NCI-H2227 treated with DMSO at 0.1 percent for 48 hours (cell line): ENCODE measurements at places on chromosomes 3 and 15.
A peak's percentile ranks its signal among the peaks of the same experiment; 100 is the strongest.

GRCh38 chr15:64895285-64896065 lies 16.2 kb upstream of the ANKDD1A start:
- DNase-seq = no peak

- no peak for DNase-seq
Measured at GRCh38 chr3:20245781-20246180, 59.8 kb upstream of the SGO1 start.

DNA sequence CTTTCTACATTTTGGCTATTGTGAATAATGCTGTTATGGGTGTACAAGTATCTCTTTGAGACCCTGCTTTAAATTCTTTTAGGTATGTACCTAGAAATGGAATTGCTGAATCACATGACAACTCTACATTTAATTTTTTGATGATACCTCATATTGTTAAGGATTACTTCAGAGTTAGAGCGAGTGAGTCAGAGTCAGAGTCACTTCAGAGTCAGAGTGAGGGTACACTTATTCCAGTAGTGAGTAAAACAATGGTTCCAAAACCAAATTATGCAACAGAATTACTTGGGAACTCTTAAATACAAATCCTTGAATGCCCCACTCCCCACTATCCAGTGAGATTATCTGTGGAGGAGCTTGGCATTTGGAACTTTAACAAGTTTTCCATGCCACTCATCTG lies 50.3 kb upstream of the SNRK start:
- no peak for DNase-seq

DNA sequence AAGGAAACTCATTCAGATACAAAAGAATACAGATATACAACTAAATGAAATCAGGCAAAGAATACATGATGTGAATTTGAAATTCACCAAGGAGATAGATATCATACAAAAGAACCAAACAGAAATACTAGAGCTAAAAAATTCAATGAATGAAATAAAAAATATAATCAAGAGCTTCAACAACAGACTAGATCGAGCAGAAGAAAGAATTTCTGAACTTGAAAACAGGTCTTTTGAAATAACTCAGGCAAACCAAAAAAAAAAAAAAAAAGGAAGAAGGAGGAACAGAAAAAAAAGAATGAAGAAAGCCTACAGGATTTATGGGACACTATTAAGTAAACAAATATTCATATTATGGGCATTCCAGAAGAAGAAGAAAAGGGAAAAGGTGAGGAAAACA lies 137.8 kb downstream of the DMXL2 start:
- no peak for DNase-seq

GRCh38 chr3:108420926-108421325 lies 89.5 kb downstream of the MYH15 start:
- no peak for DNase-seq

DNA sequence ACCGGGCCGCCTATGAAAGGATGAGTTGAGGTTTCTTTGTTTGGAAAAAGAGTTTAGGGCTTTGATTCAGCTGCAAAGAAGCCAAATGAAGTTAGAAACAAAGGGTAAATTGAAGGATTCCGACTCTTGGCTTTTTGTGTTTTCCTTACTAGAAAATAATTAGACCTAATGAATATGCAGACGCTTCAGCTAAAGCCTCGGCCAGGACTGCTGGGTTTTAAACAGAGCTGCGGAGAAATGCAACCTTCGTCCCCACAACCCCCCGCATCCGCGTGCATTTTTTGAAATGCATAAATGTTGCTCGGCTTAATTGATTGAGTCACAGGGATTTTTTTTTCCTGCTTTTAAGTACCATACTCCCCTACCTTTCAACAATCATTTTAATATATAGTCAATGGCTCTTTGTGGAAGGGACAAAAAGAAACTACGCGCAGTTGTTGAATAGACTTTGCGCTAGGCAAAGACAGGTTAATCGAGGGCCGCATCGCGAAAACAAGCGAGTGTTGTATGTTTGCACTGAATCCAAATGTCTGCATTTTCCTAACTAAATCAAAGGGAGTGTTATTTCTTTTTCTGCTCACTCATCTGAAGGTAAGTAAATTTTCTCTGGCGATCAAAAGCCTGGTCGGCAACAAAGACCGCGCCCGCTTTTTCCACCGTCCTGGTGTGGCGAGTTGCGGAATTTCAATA lies 1.3 kb upstream of the ZIC4 start:
- DNase-seq = no peak

GRCh38 chr3:94460931-94461330 lies 398.1 kb downstream of the NSUN3 start:
- no peak for DNase-seq

DNA sequence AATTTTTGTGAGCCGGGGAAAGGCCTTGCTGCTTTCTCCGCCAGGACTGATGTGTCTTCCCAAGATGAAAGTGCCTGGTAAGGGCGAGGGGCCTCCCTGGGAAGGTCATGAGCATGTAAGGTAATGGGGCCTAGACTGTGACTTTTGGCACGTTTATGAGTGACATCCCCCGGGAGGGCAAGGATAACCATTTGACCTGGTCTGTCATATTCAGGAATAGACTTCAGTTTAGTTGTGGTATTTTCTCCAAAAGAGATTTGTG lies 631 bp upstream of the CNBP start:
- peak; percentile 24 for DNase-seq

GRCh38 chr3:1171320-1171719 lies 78.5 kb downstream of the CNTN6 start:
- no peak for DNase-seq

DNA sequence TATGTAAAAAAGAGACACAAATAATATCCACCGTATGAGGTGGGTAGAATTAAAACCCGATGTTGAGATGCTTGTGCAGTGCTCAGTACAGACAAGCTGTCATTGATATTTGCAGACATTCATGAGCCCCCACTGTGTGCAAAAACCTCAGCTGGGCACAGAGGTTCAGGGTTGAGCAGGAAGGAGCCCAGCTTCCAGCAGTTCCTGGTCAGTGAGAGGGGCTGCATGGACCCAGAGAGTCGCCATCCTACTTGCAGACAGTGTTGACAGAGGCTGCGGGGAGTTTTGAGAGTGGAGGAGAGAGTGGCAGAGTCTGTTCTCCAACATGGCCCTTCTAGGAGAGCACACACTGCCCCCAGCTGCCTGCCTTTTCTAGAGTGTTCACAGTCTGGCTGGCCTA lies 6.1 kb upstream of the LTF start:
- no peak for DNase-seq

- DNase-seq = no peak
Measured at GRCh38 chr3:10489746-10490483, 15.5 kb downstream of the ATP2B2 start.

DNA sequence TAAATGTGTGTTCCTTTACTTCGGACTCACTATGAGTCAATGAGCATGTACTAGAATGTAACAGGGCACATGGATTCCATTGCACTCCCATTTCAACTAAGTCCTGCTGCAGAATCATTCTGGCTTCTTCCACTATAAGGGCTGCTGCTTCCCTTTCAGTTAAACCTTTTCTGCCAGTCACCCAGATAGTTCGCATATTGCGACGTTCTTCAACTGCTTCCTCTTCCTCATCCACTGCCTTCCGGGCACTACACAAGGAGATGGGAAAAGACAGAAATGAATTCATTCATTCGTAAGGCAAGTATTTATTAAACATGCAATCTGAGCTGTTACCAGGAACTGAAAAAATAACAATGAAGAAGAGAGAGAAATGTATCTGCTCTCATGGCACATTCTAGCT lies 55.6 kb downstream of the POLQ start:
- no peak for DNase-seq

DNA sequence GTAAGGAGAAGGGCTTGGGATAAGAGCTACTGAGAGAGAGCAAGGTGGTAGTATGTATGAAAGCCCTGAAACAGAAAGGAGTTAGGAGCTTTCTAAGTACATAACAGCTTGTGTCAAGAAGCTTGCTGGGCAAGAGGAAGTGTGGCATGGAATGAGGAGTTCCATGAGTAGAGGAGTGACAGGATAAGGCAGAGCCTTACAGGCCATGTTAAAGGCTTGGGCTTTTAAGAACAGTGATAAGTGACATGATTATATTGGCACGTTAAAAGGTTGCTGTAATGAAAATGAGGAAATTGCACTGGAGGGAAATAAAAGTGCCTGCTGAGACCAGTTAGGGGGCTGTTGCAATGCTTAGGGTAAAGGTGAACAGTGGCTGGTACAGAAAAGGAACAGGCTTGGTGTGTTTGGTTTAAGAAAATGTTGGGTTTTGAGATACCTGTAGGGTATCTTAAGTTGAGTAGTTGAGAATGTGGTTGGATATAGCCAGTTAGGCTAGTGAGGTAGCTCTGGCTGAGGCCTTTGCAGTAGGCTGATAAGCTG lies 49.0 kb downstream of the MEF2A start:
- DNase-seq = no peak

DNA sequence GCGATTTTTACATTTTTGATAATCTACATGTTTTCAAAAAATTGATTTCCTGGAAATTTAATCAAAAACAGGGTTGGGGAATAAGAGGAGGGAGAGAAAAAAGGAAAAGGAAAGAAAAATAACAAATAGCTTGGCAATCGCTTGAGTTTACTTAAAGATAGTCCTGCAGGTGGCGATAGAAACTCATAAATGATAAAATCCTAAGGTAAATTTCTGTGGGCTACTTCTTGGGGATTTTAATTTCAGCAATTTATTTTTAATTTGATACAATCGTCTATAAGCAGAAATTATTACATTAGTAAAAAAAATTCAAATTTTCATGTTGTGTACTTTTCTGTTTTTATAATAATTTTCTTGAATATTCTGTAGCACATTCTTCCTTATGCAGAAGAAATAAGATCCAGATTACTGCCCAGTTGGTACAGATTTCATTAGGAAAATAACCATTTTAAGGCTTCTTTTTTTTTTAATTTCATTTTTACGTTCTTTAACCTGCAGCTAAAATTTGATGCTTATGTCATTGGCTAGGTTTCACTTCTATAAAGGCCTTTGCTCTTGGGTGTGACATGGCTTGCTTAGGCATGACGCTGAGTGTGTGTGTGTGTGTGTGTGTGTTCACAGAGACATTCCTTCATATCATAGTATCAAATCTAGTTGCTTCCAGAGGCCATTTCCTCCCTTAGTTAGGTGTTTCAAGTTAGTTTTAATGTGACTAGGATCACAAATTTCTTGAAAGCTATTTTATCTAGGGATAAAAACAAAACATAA lies 181.8 kb downstream of the MCTP2 start:
- DNase-seq = peak; percentile 29

- DNase-seq = no peak
Measured at GRCh38 chr15:89030311-89030710, 57.9 kb upstream of the ABHD2 start.

- DNase-seq = no peak
Measured at GRCh38 chr15:60076582-60077276, 72.6 kb downstream of the FOXB1 start.
